ENCODE measurements at places on chromosomes 2 and 18.

DNA sequence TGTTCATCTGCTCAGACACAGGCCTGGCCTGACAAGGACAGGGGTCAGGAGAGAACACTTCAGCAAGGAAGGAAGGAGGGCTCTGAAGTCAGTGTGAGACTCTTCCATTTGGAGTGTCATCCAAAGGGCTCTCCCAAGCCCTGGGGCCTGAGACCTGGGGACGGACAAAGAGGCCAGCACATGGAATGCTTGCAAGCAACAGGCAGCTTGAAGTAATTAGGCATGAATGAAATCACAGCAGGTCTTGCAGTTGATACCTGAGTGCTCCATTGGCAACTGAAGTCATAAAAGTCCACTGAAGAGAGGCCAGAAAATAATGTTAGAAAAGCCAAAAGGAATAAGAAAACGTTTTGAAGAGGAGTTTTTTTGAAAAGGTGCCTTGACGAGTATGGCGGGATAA lies 231.7 kb downstream of the VAPA start:
- no peak for DNase-seq

DNA sequence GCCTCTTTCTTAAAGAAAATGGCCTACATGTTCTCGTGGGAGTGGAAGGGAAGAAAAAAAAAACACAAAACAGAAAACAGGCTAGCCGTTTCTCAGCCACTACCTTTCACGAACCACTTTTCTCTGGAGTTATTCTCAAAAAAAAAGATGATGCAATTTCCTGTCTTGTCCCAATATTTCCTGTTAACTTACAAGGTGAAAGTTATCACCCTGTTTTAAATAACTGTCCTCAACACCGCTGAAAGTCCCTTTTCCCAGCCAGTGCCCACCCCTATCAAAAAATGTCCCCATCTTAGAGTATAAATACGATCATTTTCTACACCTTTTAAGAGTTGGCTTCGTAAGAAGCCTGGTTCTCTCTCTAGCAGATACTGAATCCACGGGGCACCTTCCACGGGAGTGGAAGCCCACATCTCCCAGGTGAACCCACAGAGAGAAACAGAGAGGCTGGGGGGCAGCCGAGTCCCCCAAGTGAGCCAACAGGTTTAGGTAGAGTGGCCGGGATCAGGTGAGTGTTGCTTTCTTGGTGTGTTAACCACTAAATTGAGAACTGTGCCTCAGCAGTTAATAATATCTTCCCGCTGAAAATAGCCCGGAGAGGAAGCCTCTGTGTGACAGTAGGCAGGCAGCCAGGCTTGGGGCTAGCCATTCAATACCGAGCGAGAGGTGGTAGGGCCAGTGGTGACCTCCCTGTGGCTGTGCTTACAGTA lies 15.9 kb downstream of the SMAD7 start:
- no peak for DNase-seq

DNA sequence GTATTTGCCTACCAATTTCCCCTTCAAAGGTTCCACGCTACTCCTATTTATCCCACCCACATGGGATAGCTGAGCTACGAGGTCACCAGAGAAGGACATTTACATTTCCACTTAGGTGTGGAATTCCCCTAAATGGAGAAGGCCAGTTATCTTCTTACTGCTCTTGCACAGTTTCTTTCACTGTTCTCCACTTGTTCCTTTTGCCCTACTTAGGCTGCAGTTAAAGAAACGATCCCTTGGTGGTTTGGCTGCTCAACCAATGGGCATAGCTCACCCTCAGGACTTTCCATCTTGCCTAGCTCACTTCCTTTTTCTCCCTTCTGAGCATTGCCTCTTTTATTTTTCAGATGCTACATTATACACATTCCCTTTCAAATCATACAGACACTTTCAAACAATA lies 11.2 kb upstream of the NABP1 start:
- DNase-seq = no peak

GRCh38 chr2:46150445-46150955 lies 146.7 kb upstream of the EPAS1 start:
- no peak for DNase-seq

All from stimulated activated CD4-positive, alpha-beta T cell treated with anti-CD3 and anti-CD28 coated beads, TNF-alpha, amount 100 ng/mL, for 1 hour (primary cell).